Activated CD4-positive, alpha-beta memory T cell treated with anti-CD3 and anti-CD28 coated beads, Interleukin-2, amount 10 ng/mL, durations not matched to agents 7 days and 5 days (primary cell): ENCODE measurements at places on chromosomes 1 and 21.

GRCh38 chr1:231041719-231042261 is 1.7 kb upstream of the FAM89A start:
- DNase-seq, result no peak

DNA sequence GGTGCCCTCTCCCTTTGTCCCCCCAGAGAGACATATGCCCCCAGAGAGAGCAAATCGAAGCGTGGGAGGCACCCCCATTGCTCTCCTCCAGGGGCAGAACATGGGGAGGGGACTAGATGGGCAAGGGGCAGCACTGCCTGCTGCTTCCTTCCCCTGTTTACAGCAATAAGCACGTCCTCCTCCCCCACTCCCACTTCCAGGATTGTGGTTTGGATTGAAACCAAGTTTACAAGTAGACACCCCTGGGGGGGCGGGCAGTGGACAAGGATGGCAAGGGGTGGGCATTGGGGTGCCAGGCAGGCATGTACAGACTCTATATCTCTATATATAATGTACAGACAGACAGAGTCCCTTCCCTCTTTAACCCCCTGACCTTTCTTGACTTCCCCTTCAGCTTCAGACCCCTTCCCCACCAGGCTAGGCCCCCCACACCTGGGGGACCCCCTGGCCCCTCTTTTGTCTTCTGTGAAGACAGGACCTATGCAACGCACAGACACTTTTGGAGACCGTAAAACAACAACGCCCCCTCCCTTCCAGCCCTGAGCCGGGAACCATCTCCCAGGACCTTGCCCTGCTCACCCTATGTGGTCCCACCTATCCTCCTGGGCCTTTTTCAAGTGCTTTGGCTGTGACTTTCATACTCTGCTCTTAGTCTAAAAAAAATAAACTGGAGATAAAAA is 8.4 kb downstream of the EFNA3 start:
- no peak for DNase-seq

DNA sequence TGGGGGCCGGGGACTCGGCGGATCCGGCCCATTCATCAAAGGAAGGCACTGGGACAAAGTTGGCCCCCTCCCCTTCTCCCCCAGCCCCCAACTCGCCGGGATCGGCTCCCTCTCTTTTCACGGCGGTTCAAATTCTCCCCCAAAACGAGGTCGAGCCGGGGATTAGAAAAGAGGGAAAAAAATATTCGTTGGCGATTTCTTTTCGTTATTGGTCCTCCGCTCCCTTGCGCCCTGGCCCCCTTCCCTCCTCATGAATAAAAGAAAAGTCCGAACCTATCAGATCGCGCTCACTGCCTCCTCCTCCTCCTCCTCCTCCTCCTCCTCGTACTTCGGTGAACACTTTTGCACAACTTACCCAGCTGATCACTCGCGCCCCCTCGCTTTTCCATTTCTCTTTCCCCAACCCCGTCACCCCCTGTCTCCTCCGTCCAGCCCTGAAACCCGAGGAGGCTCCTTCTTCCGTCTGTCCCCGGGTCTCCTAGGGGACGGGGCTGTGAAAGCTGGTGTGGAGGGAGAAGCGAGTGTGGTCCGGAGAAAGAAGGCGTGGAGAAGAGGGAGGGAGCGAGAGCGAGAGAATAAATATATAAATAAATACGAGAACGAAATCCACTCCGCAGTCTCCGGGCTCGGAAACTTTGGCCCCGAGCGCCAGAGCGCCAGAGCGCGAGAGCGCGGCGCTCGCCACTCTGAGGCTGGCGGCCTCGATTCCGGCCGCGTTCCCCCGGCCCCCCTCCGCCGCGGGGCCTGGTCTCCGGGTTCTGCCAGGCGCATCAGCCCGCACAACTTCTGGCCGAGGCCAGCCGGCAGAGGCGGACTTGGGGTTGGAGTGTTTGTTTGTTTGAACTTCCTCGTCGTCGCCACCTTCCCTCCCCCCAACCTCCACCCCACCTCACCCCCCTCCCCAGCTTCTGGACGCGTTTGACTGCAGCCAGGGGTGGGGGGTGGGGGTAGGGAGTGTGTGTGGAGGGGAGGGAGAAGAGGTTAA is at the start of gene PAX7:
Gene PAX7, plus strand, starts transcription at position 336 of the 985 bp plus-strand sequence. CDS start 758 bp downstream, outside the sequence.
- no peak for DNase-seq

- DNase-seq, result no peak
Measured at GRCh38 chr1:227558732-227559262, 4.6 kb upstream of the ZNF678 start.

DNA sequence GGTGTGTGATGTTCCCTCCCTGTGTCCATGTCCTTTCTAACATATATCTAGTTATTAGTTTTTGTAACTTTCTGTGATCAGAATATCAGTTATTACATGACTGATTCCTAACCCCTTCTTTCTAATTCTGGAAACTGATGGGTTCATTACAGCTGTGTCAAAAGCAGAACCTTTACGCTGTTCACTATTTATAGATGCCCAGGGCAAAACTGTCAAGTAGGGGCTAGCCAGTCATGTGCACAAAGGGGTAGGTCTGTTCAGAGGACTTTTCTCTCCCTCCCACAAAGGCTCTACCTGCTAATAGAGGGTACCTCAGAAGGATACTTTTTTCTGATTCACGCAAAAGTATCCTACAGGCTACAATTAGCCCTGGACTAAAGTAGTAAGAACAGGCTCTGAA is 79.2 kb downstream of the NRDC start:
- no peak for DNase-seq

DNA sequence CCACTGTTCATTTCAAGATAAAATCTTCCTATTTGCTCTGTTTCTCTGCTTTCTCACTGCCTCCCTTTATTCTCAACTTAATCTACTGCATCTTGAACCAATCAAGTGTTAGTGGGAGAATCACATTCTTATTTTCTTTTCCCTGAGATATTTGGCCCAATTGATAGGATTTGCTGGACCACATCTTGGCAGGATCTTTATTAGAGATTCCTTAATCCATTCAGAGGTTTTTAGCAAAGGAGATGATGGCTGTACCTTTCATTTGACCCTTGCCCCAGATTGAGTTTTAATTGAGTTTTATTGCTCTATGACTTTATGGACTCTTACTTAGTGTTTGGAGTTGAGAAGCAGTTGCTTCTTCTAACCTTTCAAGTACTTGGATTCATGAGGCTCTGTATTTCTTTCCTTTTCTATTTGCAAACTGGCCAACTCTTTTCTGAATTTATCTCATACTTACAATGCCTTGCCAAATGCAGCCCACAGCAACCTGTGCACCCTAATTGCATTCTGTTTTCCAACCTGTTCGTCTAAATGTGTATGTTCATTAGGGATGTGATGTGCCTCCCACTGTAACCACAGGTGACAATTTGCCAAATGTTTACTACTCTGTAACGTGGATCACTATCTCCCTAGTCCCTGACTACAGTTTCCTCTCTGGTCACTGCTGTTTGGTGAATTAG is 274.8 kb upstream of the KAZN start:
- DNase-seq, result no peak

GRCh38 chr1:43934101-43934985 is 742 bp downstream of the ARTN start:
- peak; percentile 65 for DNase-seq

- DNase-seq, result no peak
Measured at GRCh38 chr21:33308586-33309490, 15.9 kb upstream of the IFNAR1 start.

GRCh38 chr21:33514229-33514628 is 22.7 kb upstream of the DNAJC28 start:
- DNase-seq, result no peak

DNA sequence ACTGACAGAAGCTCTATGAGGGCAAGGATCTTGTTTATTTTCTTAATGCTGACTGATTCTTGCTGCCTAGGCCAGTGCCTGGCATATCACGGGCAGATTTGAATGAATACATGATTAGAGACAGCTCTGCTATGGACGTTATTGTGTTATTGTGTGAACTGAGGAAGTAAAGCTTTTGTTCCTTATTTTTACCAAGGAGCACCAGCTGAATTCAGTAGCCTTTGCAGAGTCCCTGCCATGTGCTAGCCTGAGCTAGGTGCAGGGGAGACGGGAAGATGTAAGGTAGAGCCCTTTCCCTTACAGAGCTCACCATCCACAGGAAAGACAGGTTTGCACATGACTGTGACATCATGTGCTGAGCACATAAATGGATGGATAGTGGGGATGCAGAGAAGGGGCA is 36.0 kb upstream of the SCMH1 start:
- DNase-seq, result no peak

DNA sequence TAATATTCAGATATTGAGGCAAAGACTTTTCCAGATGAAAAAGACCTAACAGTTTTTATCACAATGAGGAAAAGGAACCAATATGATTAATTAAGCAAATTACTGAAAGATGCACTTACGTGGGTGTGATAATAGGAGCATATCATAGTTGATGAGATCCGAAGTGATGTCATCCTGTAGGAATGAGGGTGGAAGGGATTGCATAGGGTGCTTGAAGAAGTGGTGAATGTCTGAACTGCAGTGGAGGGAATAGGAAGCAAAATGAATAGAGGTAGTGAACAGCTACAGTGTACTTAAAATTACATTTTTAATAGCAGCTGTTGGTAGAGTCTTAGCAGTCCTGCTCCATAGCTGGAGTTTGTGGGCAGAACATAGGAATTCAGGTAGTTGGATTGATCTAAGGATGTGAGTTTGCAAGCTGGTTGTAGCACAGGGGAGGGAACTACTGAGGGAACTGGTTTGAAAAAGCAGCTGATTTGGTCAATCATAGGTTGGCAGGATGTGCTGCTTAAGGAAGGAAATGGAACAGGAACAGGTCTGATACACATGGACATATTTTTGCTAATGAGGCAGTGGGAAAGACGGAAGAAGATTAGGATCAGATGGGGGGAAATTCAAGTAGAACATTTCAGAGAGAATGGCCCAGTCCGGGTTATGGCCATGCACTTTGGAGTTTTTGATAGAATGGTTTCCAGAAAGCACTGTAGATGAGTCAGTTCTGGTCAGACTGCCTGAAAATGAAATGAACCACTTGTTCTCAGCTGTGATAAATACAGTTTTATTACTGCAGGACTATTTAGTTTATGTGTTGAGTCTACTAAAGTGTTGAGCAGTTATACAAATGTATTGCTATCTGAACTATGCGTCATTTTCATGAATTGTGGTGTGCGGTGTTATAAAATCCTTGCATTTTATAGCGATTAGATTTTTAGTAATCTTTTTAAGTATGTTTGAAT is 155.8 kb downstream of the RYR2 start:
- DNase-seq, result no peak

- DNase-seq, result peak; percentile 86
Measured at GRCh38 chr1:161021165-161021969, 415 bp upstream of the F11R start.

- DNase-seq, result no peak
Measured at GRCh38 chr1:209038735-209039134, 544.8 kb upstream of the CAMK1G start.

- no peak for DNase-seq
Measured at GRCh38 chr1:85203573-85204171, 2.9 kb upstream of the SYDE2 start.

GRCh38 chr1:246678816-246679793 is 45.1 kb upstream of the SCCPDH start:
- no peak for DNase-seq

DNA sequence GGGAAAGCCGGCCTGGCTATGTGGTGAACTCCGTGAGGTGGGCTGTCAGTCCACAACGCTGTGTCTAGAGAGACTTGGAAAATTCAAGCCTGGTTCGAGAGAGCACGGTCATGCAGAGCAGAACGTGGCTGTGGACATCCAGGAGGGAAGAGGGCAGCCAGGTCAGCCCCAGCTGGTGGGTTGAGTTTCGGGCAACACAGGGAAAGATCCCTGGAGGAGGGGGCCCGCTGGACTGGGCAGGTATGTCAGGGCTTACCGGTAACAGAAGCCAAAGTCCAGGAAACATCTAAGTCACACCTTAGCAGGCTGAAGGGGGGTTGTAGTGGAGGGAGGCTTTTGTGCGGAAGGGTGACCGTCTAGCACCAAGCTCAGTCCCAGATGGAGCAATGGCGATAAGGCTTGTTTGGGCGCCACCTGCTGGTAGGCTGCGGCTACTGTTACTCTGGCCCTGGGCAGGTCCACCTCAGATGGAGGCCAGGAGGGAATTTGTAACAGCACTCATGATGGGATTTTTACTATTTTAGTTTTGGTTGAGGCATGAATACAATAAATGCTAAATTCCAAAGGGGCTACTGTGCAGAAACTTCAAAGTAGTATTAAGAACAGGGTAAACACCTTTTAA is 143.3 kb upstream of the ZNF644 start:
- DNase-seq, result peak; percentile 72

DNA sequence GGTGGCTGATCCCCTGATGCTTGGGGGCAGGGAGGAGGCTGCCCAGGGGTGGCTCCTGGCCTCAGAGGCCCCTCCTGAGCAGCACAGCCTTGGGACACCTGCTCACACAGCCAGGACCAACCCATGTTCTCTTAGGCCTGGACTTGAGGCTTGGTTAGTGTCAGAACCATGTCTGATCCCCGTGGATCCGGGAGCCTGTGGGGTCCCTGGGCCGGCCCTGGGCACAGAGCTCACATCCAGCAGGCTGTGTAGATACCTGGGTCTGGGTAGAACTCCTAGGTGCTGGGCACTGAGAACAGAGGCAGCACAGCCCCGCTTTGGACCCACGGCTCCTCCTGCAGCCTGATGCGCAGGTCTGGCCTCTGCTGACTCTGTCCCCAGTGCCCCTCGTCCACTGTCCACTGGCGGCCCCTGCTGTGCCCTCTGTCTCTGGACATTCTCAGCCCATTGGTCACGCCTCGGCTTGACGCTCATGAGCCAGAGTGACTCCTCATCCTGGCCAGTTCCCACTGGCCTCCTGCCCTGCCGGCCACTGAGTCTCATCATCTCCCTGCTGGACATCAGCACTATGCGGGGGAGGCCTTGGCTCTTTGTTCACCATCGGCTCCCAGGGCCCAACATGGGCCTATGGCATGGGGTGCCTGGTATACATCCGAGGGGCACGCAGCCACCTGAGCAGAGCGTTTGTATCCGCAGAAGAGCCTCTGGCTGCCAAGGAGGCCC is 70.2 kb downstream of the TRIM11 start:
- DNase-seq, result no peak

GRCh38 chr1:116408803-116409720 is 36.0 kb downstream of the ATP1A1 start:
- no peak for DNase-seq

DNA sequence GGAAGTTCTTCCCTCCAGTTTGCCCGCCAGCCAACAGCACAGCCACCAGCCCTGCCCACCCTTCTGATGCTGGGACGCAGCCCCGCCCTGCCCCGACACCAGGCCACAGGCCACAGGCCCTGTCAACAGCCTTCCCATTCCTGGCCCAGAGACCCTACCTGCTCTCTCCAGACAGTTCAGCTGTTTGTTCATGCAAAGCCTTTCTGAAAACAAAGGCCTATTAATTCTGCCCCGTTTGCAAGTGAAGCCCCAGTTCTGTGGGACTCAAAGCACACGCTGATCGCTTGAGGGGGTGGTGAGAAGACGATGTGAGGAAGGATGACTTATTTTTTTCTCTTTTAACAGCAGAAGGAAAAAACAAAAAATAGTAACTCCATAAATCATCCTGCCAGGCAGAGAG is 55.4 kb upstream of the KIF26B start:
- DNase-seq, result no peak

GRCh38 chr21:33127154-33127867 is 57.4 kb downstream of the OLIG1 start:
- DNase-seq, result peak; percentile 67

- DNase-seq, result no peak
Measured at GRCh38 chr1:33007190-33008050, 29.3 kb downstream of the AK2 start.

GRCh38 chr21:27301220-27301619 is 334.3 kb upstream of the ADAMTS5 start:
- DNase-seq, result no peak

- peak; percentile 86 for DNase-seq
Measured at GRCh38 chr1:155050560-155051341, at the start of gene ADAM15. Gene ADAM15, plus strand, starts transcription at chr1:155051316. Its CDS starts 71 bp downstream, at chr1:155051387.
